ENCODE measurements at places on chromosomes 4 and X.

- peak; percentile 72 for DNase-seq
Measured at GRCh38 chrX:125132274-125132673, 187.4 kb upstream of the TEX13C start.

- peak; percentile 52 for DNase-seq
Measured at GRCh38 chr4:169286562-169287301, 16.0 kb upstream of the SH3RF1 start.

GRCh38 chrX:128309311-128309710, 257.1 kb upstream of the ACTRT1 start:
- DNase-seq = no peak

- DNase-seq = no peak
Measured at GRCh38 chr4:26842911-26843310, 17.7 kb upstream of the STIM2 start.

GRCh38 chr4:24428850-24429249, 155.5 kb downstream of the DHX15 start:
- DNase-seq = no peak

DNA sequence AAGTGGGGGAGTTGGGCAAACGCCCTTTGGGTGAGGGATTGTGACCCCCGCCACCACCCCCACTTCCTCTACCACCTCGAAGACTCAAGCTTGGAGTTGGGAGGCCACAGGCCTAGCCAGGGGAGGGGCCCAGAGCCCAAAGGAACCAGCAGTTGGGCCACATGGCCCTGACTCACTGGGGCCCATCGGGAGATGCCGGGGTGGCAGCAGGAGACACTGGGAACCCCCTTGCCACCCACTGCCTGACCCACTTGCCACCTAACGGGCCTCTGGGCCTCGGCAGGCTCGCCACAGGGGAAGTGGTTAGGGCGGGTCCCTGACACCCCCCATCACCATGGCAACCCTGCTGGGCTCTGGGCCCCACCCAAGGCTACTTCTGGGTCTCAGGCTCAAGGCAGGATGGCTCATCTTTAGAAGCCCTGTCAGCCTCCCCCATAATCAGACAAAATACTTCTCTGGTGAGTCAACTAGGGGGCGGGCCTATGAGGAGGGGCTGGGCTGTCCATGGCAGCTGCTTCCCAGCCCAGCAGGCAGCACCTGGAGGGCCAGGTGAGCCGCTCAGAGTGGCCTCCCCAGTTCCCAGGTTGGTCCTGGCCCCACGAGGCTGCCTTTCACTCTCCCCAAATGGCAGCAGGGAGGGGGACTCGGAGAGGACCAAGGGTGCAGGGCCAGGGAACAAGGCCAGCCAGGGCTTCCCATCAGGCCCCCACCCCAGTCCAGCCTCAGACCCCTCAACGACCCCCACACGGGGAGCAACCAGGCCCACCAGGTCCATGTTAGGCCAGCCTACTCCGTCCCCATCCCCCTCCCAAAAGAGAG, 5.6 kb downstream of the FLNA start:
- peak; percentile 41 for DNase-seq

DNA sequence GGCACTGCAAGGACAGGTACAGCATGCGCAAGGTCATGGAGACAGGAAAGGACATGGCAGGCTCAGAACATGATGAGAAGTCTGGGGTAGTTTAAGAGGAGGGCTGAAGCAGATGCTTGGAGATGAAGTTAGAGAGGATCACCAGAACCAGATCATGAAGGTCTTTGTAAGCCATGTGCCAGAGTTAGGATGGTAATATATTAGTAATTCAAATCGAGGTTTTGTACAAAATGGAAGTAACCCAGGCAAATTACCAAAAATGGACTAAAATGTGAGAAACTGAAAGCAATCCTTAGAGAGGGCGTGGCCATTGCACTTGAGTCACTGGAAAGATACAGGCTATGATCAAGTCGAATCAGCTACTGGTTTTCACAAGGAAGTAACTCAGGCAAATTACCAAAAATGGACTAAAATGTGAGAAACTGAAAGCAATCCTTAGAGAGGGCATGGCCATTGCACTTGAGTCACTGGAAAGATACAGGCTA, 13.5 kb downstream of the RXFP1 start:
- DNase-seq = no peak

- DNase-seq = peak; percentile 45
Measured at GRCh38 chr4:104532677-104533076, 38.0 kb upstream of the CXXC4 start.

DNA sequence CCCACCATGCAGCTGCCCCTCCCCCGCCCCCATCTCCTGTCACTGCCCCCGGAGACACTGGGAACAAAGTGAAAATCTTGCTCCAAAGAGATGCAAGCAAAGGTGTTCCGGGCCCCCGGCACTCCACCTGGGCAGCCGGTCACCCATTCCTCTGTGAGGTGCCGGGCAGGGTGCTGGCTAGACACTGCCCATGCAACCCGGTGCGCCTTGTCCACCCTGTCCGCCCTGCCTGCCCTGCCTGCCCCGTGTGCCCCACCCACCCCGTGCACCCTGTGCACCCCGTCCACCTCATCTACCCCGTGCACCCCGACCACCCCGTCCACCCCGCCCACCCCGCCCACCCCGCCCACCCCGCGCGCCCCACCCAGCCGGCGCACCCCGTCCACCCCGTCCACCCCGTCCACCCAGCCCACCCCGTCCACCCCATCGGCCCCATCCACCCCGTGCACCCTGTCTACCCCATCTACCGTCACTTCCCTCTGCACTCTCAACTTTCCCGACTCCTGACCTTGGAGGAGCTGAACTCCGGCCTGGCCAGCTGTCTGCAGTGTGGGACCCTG, 31.9 kb upstream of the FGFR3 start:
- no peak for DNase-seq

DNA sequence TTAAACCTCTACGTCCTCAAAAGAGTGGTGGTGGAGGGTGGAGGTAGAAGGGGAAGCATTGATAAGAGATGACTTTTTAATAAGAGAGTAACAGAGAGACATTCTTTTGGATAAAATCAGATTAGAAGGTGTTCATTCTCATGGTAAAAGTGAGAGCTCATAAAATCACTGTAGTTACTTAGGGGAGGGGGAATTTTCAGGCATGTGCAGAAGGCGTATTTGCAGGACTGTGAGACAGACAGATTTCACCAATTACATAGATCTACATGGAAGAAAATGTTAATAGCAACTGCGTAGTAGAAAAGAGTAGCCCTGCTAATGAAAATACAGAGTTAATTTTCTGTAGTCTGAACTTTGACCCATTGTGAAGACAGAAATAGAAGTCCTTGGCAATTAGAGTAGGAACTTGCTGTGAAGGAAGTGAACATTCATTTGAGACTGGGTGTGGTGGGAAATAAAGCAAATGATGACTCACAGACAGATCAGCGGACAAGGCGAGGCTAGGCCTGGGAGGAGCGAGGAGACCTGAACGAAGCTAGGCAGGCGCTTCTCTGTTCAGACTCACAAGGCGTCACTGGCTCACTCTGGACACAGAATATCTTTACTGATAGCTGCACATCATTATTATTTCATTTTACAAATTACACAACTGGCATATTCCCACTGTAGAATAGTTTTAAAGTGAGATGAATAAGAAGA, 57.2 kb upstream of the FAM9C start:
- no peak for DNase-seq

DNA sequence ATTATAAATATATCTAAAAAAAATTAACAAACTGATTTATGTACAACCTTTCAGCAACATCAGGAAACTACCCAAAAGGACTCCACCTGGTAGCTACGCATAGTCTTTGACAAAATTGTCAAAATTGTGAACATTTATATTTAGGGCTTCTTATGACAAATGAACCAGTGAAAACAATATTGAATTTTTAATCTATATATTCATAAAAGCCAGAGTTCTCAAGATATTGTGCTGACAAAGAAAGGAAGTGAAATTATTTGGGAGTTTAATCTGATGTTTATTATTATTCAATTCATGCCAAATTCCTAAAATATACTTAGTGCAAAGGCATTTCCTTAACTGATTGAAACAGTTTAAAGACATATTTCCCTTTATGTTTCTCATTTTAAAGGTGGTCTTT, 5.3 kb upstream of the SULT1B1 start:
- DNase-seq = no peak

GRCh38 chrX:46404774-46405173, 140.4 kb downstream of the ZNF674 start:
- DNase-seq = no peak

DNA sequence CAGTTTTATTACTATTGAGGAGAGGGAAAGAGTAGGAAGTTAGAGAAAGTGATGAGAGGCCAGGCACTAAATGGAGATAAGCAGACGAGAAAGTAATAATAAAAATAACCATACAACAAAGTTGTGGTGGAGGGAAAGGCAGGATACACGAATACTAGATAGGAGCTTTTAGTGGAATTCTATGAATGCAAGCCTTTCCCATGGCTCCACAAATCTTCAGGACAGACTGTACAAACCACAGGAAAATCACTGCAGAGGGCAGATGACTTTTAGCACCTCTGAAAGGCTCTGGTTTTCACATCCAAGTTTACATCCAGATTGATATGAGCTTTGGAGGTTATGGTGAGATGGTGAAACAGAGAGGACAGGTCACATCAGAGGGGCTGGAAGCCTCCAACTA, 41.5 kb downstream of the TNIP3 start:
- no peak for DNase-seq

- DNase-seq = peak; percentile 45
Measured at GRCh38 chr4:142719854-142720541, 126.1 kb downstream of the INPP4B start.

DNA sequence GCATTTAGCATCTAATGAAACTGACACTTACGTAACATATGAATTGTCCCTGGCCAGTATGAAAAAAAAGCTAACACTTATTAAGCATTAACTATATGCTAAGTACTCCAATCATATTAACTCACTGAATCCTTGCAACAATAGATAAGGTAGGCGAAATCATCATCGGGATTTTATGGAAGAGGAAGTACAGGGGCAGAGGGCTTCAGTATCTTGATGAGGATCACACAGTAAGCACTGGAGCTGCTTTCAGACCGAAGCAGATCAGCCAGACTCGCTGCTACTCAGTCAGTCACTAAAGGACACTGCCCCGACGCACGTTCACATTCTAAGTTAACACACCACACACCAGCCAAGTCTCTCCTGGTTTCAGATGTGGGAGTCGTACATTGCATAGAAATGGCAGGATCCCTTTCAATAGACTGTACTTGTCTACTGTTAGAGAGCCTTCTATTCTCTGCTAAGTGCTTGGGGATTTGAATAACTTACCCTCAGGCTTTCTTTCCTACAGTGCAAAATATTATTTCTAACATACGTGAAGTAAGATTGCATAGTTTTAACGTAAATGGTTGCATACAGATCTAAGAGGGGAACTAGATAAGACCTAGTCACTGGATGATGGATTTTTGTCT, 540.2 kb upstream of the TENM3 start:
- no peak for DNase-seq

DNA sequence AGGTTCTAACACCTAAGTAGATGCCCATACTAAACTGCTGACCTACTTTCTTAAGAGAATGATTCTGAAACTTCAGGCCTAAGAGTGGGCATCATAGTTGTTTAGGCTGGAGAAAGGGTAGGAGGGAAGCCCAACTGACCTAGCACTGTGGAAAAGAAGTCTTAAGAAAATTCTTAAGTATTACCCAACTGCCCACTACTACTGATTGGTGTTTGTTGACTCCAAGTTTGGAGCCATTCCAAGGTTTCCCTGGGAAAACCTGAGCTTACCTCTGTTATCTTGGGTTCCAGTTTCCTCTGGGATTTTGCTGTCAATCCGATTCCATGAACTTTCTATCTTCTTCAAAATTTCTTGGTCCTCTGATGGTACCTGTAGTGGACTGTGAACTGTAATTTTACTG, 23.9 kb downstream of the ANKRD17 start:
- DNase-seq = no peak

DNA sequence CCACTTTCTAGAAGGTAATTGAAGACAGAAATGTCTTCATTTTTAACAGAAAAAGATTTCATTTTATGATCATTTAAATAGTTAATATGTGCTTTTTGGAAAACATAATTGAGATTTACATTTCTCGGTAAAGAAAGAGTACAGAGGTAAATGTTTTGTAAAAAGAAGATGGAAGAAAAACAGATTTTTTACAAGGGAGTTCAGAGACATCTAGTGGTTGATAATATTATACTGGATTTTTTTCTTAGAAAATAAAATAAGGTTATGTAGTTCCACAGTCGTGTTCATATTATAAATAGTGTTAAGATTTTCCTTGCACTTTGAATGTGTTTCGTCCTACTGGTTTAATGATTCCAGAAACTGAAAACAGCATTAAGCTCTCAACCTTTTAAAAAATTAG, 60.6 kb downstream of the SMARCA1 start:
- DNase-seq = no peak

GRCh38 chrX:54745676-54746075, 52.4 kb downstream of the ITIH6 start:
- DNase-seq = no peak

- DNase-seq = no peak
Measured at GRCh38 chr4:140903522-140904475, 147.6 kb upstream of the TBC1D9 start.

DNA sequence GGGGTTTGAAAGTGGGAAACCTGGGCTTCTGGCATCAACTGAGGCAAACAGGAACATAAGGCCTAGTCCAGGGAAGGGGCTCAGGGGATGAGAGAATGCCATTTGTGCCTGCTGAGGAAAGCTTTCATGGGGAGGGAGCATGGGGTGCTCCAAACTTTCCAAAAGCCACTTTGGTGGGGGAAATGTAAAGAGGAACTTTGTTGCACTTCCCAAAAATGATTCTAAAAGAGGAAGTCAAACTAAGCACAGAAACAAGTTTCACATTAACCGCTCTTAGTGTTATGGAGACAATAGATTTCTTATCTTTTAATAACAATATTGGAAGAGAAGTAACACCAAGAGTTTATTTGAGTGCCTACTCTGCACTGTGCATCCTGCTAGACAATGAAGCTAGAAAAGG, 32.3 kb downstream of the GAB3 start:
- no peak for DNase-seq

GRCh38 chr4:126937846-126938422, 694.8 kb upstream of the INTU start:
- DNase-seq = no peak

DNA sequence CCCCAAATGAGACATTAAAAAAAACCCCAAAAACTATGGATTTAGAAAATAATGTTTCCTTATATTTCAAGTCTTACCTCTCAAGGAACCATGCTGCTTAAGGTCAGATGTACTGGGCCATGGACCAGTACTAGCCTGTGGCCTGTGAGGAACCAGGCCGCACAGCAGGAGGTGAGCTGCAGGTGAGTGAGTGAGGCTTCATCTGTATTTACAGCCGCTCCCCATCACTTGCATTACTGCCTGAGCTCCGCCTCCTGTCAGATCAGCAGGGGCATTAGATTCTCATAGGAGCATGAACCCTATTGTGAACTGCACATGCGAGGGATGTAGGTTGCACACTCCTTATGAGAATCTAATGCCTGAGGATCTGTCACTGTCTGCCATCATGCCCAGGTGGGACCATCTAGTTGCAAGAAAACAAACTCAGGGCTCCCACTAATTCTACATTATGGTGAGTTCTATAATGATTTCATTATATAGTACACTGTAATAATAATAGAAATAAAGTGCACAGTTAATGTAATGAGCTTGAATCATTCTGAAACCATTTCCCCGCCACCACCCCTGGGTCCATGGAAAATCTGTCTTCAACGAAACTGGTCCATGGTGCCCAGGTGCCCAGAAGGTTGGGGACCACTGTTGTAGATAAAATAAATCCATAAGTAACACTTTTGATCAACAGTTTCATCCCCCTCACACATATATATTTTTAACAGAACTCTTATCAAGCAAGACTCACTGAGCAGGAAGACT, 105.3 kb upstream of the CBR4 start:
- DNase-seq = no peak

Measured in GM23338 (cell line).